Natural killer cell (primary cell): ENCODE measurements at places on chromosomes 12 and 14. TPM values are rescaled to one million over a fixed set of nuclear protein-coding genes. Genes with fewer than 3 reads are reported as not detected.

GRCh38 chr14:77305696-77306095 is 15.0 kb downstream of the POMT2 start:
- DNase-seq = no peak

DNA sequence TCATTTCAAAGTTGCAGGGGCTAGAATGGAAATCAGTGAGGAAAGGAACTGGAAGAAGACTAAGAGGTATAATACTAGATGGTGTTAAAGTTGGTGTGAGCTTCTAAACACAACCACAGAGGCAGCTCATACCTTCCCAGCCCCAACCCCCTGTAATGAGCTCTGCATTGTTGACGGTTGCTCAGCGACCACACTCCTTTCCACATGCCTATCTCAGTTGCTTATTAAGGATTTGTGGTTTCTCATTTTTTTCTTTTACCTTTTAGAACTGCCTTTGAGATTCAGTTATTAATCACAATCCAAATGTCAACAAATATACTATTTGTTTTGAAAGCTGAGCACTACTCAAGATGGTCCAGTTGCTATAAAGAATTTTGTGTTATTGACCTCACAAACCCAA is 62.1 kb upstream of the KIF21A start:
- no peak for DNase-seq

The TSPAN9 gene
- total RNA-seq = 1.6 TPM

The KRT7 gene
- total RNA-seq = 0.54 TPM

The MYO1A gene
- 1.1 TPM for total RNA-seq

GRCh38 chr14:88128816-88129215 is 123.9 kb downstream of the GPR65 start:
- no peak for DNase-seq

GRCh38 chr12:30930238-30930637 is 3.7 kb downstream of the TSPAN11 start:
- no peak for DNase-seq

The SMARCD1 gene
- total RNA-seq = 88.6 TPM
